ENCODE measurements at places on chromosomes 6 and 20.

- DNase-seq = no peak
Observed at GRCh38 chr20:44827401-44827800, 17.1 kb upstream of the RIMS4 start.

- DNase-seq = no peak
Observed at GRCh38 chr20:40073535-40074111, 615.4 kb downstream of the MAFB start.

DNA sequence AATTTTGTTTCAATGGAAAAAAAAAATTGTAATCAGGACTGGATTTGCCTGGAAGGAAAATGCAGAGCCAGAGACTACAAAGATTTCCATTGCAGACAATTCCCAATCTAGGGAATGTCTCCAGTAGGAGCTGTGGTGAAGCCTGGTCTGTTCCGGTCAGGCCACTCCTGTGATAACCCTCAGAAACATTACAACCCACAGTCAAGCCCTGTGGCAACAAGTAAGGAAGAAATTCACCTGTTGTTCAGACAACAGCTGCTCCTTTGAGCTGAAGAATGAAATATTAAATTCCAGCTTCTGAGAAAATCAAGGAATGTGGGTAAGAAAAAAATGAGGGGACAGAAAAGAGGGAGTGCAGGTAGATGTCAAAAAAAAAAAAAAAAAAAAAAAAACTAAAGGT is 8.0 kb downstream of the PRKN start:
- no peak for DNase-seq

- no peak for DNase-seq
Observed at GRCh38 chr20:7853493-7853892, 86.8 kb downstream of the HAO1 start.

GRCh38 chr20:25223179-25223661 is 24.7 kb upstream of the PYGB start:
- no peak for DNase-seq

GRCh38 chr6:104799134-104799657 is 60.5 kb downstream of the HACE1 start:
- no peak for DNase-seq

DNA sequence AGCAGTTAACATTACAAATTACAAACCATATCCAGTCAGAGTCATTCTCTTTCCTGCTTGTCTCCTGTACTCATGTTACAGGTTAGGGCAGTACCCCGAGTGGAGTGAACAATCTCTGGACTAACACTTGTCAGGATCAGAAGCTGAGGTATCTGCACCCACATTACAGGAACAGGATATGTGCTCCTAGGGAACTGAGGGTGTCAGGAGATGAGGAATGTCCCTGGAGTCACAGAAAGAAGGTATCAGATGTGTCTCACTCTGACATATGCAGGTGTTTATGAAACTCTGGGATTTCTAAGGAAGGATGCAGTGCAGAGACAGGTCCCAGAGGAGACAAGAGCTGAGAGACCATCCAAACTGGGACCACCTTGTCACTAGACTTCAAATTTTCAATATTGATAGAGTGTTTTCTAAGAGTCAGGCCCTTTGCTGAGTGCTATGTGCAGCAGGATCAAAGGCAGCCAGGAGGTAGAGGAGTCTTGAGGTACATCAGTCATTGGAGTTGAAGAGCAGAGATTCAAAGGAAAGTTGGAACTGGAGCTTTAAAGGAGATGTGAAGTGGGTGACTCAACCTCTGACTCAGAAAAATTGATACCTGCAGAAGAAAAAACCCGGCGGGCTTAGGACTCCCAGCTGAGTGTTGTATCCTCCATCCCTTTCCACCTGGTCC is 12.6 kb downstream of the HLA-DPB1 start:
- no peak for DNase-seq

GRCh38 chr20:3202965-3203314 is 1.5 kb downstream of the DDRGK1 start:
- no peak for DNase-seq

DNA sequence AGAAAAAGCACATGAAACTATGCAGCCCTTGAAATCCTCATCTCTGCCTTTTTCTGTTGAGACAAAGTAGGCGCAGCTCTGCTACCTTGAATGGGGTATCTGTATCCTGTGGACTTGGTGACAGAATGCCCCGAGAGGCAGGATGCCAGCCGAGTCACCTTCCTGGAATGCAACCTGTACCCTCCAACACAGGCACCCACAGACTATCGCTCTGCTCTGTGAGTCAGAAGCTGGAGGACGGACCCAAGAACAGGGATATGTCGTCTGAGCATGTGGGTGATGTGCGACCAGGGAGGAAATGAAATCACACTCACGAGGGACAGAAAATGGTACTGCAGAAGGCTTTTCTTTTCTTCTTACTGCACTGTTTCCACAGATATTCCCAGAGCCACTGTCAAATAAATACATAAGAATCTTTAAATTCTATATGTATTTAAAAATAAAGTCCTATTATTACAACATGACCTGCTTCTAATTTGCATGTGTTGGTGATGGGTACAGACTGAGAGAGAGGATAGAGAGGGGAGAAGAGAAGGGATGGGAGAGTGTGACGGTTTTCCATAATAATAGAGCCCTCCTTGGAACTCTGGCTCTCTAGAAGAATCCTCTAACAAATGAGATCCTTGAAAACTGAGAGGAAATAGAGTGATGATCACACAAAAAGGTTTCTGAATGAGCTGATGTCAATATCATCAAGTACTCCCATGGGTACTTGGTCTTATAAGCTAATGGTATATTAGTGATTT is 308.1 kb downstream of the FOXC1 start:
- DNase-seq = no peak

DNA sequence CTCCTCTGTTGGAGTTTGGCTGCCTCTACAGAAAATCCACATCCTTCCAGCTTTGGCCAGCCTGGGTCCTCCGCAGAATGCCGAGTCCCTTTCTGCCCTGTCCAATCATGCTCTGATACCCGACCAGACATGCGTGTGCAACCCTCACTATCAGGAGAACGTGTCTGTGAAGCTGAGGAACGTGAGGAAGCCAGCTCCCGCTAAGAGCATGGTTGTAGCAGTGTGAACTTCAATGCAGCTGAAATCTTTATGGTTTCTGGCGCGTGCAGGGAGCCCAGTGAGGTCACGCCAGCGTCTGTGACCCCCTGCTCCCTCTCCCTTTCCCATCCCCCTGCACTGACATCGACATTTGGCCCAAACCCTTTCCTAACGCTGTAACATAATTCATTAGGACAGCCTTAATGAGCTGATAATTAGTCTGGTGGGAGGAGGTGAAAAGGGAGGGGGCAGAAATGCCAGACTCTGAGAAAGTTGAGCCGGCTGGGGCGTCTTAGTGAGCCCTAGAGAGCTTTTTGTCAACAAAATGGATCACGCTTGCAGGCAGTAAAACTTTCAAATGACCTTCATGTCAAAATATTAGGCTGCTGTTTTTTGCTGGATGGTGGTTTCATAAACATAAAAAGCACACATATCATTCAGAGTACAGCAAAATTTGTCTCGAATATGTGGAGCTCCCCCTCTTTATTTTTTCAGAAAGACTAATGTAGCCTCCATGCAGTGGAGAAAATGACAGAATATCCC is 423.3 kb downstream of the QKI start:
- no peak for DNase-seq

- no peak for DNase-seq
Observed at GRCh38 chr20:1635291-1635979, 15.6 kb upstream of the SIRPB1 start.

GRCh38 chr6:166382500-166382932 is 224 bp downstream of the MPC1 start:
- DNase-seq = no peak

DNA sequence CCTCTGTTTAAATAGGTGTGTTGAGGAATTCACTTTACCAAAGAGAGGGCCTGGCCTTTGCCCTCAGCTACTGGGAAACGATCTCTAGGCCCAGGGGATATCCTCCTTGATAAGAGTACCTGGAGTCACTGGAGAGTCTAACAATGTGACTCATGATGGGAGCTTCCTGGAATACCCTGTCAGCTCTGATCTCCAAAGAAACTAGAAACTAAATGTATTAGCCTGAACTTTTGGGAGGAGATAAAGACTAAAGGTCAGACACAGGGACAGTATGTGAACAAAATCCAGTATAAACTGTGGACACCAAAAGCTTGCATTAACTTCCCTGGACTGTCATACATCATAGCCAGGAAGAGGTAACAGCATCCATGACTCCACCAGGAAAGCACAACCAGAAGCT is 148.5 kb downstream of the RNGTT start:
- no peak for DNase-seq

All from D721Med (cell line).